Mesothelial cell of epicardium (in vitro differentiated cells): ENCODE measurements at places on chromosomes 4 and X.

- H3K4me3 ChIP-seq: no peak overlapping the region
- no peaks in the 10 kb centered on the region for H3K36me3 ChIP-seq
- no peak for DNase-seq
Measured at GRCh38 chr4:10670321-10670720, 14.2 kb downstream of the CLNK start.

GRCh38 chr4:182770996-182771514, 146.1 kb downstream of the DCTD start:
- H3K36me3 ChIP-seq: peaks cover 29% of the 10 kb centered on the region
- peaks cover 3% of the 10 kb centered on the region for H3K4me1 ChIP-seq
- no peak overlapping the region for H3K4me3 ChIP-seq

DNA sequence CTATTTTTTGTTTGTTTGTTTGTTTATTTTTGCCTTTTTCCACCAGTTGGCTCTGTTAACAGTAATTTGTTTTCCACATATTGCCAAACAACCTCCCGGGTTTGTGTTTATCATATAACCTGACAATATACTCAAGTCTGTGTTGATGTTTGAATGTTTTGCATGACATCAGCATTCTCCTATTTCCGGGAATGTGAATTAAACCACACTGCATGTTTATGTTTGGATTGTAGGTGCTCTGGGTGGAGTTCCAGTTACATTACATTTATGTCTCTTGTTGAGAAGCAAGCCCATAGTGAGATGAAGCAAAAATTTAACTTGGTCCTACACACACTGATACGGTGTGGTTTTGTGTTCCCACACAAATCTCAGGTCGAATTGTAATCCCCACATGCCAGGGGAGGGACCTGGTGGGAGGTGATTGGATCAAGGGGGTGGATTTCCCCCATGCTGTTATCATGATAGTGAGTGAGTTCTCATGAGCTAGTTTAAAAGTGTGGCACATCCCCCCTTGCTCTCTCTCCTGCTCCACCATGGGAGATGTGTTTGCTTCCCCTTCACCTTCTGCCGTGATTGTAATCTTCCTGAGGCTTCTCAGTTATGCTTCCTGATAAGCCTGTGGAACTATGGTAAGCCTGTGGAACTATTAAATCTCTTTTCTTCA, 54.4 kb upstream of the CLNK start:
- no peaks in the 10 kb centered on the region for H3K4me1 ChIP-seq
- H3K36me3 ChIP-seq: no peaks in the 10 kb centered on the region
- no peak overlapping the region for H3K27ac ChIP-seq
- no peaks in the 10 kb centered on the region for H3K27me3 ChIP-seq
- no peak overlapping the region for H3K4me3 ChIP-seq
- DNase-seq: no peak

DNA sequence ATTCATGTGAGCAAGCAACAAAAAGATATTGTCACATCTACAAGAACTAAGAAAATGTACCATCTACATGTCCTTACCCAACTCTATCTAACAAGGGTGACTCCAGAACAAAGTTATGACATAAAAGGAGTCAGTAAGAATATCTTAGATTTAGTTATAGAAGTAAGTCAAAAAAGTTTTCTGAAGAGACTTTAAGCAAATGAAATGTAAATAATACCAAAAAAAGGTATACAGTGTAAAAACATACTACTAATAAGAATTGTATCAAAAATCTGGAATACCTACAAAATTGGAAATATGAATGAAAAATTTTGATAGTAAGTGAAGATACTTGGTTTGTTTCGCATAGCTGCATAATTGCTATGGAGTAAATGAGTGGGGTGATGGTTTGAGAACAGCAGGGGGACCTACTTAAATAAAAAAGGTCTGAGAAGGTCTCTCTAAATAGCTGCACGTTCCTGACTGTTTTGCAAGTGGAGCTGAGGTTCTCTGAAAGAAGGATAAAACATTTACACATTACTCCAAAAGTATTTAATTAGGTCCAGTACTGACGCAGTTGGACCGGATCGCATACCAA, 51.0 kb upstream of the ENPP6 start:
- H3K4me1 ChIP-seq: peaks cover 3% of the 10 kb centered on the region
- DNase-seq: no peak
- no peaks in the 10 kb centered on the region for H3K36me3 ChIP-seq
- no peak overlapping the region for H3K4me3 ChIP-seq

- no peaks in the 10 kb centered on the region for H3K27me3 ChIP-seq
- peaks cover 12% of the 10 kb centered on the region for H3K4me1 ChIP-seq
- no peaks in the 10 kb centered on the region for H3K36me3 ChIP-seq
- no peak overlapping the region for H3K27ac ChIP-seq
- H3K4me3 ChIP-seq: no peak overlapping the region
Measured at GRCh38 chr4:101292214-101292613, 55.1 kb downstream of the PPP3CA start.

DNA sequence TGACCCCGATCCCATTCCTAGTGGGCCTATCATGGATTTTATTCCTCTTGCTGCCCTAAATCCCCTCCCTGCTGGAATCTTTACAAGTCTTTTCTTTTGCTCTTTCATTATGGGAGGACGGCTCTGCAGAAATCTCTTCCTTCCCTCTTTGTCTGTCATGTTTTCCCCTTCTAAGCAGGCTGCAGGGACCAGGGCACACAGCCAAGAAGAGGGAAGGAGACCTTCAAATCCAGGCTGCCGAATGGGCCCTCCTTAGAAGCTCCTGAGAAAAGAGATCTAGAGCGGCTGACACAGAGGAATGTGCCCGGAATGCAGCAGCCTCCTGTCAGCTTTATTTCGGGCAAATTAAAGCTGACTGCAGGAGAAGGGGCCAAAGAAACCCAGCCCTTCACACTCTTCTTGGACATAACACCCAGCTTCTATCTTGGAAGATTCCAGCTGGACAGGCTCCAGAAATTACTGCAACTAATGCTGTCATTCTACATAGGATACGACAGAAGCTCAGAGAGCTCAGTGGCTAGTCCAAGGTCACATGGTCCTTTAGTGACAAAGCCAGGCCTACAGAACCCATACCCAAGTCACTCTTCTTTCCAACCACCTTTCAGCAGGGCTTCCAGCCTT, 187.8 kb upstream of the NHS start:
- H3K27me3 ChIP-seq: peaks cover 2% of the 10 kb centered on the region
- no peak overlapping the region for H3K4me3 ChIP-seq
- peaks cover 10% of the 10 kb centered on the region for H3K4me1 ChIP-seq
- H3K36me3 ChIP-seq: no peaks in the 10 kb centered on the region
- peak overlapping the region; percentile 70 for H3K27ac ChIP-seq

- H3K4me1 ChIP-seq: peaks cover 4% of the 10 kb centered on the region
- H3K4me3 ChIP-seq: no peak overlapping the region
- H3K27ac ChIP-seq: no peak overlapping the region
- no peaks in the 10 kb centered on the region for H3K27me3 ChIP-seq
- H3K36me3 ChIP-seq: peaks cover 4% of the 10 kb centered on the region
Measured at GRCh38 chr4:173247321-173247720, 78.7 kb downstream of the GALNT7 start.

DNA sequence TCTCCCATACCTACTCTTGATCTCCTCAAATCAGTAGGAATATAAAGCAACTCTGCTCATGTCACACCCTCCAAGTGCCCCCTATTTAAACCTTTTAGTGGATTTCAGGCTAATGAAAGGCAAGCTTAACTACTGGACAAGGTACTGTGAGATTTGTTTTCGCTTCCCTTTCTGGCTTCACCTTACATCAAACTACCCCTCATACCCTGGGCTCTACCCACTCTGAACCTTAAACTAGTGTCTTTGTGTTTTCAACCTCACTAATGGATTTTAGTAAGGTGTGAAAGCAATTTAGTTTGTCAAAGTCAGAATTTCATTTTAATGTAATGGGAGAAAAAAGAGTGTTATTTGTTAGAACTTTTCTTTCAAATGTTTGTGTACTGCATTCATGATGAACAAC, 291.7 kb downstream of the INPP4B start:
- no peaks in the 10 kb centered on the region for H3K36me3 ChIP-seq
- peaks cover 60% of the 10 kb centered on the region for H3K4me1 ChIP-seq
- H3K4me3 ChIP-seq: no peak overlapping the region
- H3K27ac ChIP-seq: no peak overlapping the region
- no peak for DNase-seq
- H3K27me3 ChIP-seq: no peaks in the 10 kb centered on the region
